NCI-H510A (cell line): ENCODE measurements at places on chromosomes 2 and 18.

DNA sequence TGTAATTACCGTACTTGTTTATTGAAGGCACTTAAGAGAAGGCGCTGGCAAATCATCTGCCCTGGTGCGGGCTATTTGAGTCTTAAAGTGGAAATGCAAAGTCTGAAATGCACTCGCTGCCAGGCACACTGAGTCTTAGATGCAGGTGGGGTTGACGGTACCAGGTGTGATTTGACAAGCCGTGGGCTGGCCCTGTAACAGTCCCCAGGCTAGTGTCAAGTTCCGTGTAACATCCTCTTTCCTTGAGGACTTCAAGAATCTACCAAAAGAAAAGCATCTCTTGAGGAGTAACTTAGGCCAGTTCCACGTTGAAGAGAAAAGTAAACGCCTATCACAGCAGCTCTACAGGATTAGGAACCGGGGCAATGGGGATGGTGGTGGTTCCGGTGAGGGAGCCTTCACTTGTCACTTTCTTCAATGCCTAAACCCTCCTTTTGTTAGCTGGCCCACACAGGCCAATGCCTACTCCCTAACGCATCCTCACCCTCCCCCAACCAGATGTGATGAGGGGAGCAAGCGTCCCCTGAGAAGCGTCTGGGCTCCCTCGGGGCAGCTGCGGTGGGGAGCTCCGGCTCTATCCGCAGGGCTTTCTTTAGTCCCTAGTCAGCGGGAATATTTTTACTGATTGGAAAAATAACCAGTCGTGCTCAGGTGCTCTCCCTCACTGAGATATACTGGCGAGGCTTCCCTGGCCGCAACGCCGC is 1.5 kb upstream of the UGP2 start:
- no peak for DNase-seq

DNA sequence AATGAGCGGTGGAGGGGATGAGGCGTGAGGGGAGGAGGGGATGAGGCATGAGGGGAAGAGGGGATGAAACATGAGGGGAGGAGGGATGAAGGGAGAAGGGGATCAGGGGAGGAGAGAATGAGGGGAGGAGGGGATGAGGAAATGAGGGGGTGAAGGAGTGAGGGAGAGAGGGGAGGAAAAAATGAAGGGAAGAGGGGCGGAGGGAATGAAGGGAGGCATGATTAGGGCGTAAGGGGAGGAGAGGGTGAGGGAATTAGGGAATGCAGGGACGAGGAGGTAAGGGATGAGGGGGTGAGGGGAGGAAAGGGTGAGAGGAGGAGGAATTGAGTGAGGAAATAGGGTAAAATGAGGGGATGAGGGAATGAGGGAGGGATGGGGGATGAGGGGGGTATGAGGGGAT is 40.5 kb downstream of the AQP12A start:
- no peak for DNase-seq

GRCh38 chr2:201182650-201183364 is at the start of gene CASP10:
Gene CASP10 (plus strand): TSS chr2:201183141. CDS start chr2:201185778, 2,637 bp downstream.
- no peak for DNase-seq

DNA sequence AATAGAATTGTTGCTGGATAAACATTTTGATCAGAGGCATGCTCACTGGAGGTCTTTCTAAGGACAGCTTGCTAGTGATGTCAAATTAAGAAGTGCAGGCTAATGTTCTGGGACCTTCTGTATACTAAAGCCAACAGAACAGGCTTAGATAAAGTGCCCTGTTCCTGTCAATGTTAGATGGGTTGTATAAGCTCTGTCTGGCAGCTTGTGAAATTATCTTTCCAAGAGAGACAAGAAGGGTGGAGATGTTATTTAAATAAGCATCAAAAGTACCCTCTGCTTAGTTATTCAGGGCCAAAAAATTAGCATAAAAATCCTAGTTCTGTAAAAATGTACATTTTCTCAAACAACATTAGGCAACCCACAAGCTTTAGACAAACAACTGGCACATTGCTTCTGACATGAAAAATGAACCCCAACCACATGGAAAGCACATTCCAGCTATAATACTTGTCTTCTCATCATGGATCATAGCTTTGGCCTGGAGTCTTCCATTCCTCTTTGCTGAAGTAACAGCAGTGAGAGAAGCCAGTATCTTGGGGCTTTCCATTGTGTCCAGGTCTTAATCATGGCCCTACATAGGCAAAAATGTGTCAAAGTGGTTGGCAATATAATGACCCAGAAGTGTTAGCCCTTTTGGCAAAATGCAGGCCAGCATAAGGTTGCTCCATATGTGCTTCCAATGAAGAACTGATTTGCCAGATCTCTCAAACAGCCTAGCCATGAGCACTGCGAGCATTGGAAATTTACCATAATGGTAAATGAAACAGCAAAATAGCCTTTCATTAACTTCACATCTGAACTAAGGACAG is 478.1 kb upstream of the ZNF804A start:
- DNase-seq, result no peak

DNA sequence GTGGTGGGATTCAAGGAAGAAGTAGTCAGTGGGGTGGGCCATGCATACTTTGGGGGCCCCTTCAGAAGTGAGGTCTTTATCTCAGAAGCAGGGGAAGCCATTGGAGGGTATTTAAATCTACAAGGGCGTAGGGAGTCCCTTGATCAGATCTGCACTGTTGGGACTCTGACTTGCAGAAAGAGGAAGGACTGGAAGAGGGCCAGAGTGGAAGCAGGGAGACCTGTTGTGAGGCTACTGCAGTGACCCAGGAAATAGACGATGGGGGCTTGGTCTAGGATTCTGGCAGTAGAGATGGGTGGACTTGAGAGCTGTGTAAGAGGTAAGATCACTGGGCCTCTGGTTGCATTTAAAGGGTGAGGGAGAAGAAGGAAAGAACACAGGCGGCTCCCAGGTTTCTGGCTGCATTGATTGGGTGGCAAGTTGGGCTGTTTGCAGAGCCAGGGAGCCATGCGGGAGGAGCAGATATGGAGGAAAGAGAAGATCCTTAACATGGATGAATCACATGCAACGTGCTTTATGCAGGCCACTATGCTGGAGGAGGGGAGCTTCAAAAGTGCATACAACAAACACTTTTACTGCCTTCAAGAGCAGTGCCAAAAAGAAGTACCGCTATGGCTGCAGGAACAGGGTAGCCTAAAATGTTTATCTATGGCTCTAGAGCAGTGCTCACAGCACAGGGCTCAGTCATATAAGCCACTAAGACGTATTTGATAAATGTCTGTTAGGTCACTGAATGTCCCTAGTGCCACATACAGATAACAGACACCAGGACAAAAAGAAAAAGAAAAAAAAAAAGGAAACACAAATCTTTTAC is 2.3 kb downstream of the SFXN5 start:
- no peak for DNase-seq

GRCh38 chr2:152587187-152587947 is 129.9 kb downstream of the PRPF40A start:
- no peak for DNase-seq

DNA sequence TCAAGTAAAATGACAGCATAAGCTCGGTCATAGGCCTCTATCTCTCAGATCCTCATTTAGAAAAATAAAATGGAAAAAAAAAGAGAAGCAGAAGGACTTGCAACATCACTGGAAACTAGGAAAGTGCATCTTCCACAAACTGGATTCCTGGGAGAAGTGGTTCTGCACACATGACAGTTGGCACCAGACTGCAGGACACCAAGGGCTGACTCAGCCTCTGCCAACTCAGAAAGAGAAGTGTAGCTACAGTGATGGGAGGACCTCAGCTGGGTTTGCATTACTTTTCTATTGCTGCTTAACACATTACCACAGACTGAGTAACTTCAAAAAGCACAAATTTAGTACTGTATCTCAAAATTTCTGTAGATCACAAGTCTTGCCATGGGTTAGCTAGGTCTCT is 409.5 kb upstream of the GCFC2 start:
- DNase-seq, result no peak

DNA sequence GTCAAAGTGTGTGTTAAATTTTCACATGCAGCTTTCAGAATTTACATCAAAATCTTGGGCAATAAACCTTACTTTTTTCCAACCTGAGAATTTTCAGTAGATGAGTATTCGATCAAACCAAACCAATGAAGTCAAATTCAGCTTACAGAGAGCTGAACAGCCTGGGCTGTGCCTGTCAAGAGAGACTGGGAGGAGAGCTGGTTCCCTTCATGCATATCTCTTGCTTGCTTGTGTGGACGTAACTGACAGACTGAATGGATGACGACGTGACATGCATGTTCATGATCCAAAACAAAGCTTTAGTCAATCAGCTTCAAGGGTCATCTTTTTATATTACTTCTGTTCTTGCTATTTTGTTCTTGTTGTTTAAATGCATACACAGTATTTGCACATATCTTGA is 145.2 kb downstream of the GALNT3 start:
- DNase-seq, result no peak

DNA sequence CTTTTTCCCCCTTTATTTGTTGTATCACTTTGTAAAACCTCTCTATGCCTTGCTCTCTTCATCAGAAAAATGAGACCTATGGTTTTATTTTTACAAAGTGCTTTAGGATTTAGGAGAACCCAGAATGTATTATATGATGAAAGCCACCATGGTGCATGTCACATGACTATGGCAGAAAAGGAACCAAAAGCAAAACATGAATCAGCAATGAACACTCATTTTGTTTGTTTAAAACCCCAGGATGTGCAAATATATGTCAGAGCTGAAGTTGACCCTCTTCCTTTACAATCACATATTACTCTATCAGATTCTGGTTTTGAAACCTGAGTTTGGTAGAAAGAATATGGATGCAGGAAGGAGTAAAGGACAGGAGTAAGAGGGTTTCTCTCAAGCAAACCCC is 70.0 kb downstream of the FIGN start:
- DNase-seq, result no peak

- DNase-seq, result no peak
These were observed 143.9 kb upstream of the ITGA6 start for GRCh38 chr2:172283476-172283875.

DNA sequence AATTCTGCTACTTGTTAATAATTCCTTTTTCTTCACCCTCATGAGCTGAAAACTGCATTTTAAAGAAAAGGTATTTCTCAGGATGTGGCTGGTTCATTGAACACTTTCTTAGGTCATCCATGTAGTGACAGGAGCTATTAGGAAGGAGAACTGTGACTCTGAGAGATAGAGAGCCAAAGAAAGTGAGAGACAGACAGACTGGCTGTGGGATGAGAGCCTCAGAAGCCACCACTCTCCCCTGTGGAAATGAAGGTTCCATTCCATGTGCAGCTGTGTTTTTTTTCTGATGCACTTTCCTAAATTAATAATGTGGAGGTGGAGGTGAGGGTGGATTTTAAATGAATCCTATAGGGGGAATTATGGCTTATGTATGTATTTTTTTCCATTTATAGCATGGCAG is 113.3 kb downstream of the FAM210A start:
- no peak for DNase-seq

DNA sequence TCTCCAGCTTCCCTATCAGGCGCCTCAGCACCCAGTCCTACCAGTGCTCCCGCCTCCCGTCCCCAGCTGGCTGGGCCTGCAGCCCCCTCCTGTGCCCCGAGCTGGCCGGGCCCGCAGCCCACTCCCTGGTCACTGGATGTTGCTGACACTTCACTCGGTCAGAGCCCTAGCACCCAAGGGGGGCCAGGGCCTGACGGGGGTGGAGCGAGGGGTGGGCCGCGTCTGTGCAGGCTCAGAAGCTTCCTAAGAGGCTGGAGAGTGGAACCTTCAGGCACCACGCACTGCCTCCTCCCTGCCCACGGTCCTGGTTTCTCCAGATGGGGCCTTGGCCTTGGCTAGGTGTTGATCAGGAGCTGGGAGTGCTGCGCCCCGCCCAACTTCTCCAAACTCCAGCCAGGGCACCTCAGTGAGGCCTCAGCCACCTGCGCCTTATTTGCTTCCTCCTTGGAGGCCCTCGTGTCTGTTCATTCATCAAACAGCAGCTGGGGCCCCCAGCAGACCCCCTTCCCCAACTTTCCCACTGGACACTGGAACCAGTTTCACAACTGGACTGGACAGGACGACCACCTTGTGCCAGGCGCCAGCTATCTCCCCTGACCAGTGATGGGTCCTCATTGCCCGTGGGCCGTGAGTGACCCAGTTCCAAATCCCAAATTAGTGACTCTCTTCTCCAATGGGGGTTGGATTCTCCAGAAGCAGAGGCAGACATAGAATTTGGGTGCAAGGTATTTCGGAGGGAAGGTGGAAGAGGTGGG is 16.7 kb downstream of the CAPN10 start:
- DNase-seq, result no peak

DNA sequence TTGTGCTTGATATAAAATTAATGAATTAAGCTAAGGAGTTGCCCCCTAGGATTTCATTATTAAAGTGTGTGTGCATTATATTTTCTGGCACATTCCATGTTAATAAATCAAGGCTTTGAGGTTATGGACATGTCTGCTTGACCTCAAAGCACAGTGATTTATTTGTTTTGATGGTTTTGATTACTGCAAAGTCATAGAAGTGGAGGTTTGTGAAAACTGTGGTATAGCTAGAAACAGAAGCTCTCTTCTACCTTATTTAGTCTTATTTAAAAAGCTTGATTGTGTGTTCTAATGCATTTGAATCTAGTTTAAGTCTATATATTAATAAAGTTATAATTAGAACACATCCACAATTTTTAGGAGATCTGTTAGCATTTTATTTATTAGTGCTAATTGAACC is 32.2 kb downstream of the DOK6 start:
- no peak for DNase-seq

GRCh38 chr2:157911246-157911645 is 35.1 kb upstream of the ACVR1 start:
- DNase-seq, result no peak

DNA sequence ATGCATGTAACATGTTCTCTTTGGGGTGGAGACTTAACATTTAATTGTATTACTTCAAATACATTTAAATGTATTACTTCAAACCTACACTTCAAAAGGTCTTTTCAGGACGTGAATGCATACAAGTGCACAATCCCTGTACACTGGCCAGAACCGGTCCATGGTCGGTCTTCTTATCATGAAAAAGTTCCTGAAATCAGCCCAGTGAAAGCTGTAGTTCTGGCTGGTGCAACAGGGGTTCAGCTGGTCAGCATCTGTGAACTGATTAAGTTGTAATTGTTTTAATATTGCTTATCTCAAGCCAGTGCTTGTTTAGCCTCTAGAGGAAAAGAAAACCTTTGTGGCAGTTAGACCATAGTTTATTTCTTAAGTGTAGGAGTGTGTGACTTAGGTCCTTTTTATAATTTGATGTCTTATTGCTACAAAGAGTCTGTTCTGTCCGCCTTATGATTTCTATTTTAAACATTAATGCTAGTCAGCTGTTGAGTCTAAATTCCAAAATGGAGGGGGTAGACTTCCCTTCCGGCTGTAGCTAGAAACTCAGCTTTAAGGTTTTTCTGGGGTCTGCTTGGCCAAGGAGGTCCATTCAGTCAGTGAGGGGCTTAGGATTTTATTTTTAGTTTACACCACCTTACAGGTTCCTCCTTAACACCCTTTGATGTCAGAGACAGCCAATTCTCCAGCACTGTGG is 768 bp upstream of the CYBRD1 start:
- DNase-seq, result no peak

- no peak for DNase-seq
These were observed 111.8 kb upstream of the CAB39 start for GRCh38 chr2:230600881-230601280.
